Right renal pelvis (tissue), 4 donors: ENCODE measurements at places on chromosomes 12 and 14. TPM values are rescaled to one million over a fixed set of nuclear protein-coding genes. Genes with fewer than 3 reads are reported as not detected.

DNA sequence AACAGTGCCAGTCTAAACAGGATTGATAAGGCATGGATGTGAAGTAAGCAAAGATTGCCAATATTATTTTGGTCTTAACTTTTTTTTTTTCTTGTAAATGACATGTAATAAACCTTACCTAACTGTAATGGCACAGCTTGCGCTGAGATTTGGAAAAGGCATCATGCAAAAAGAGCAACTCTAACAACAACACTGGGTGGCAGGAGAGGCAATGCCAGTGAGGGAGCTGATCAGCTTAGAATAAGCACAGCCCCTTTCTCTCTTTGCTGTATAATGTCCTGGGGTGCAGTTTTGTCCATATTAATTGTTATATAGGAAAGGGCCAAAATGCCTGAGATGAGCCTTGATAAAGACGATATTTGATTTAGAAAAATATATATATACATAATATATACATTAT, 1589.7 kb upstream of the FLRT2 start:
- DNase-seq: no peak

- no peak for DNase-seq
Observed at GRCh38 chr14:96747006-96747405, 50.2 kb upstream of the VRK1 start.

GRCh38 chr12:26790645-26790994, 42.4 kb downstream of the ITPR2 start:
- DNase-seq: no peak

DNA sequence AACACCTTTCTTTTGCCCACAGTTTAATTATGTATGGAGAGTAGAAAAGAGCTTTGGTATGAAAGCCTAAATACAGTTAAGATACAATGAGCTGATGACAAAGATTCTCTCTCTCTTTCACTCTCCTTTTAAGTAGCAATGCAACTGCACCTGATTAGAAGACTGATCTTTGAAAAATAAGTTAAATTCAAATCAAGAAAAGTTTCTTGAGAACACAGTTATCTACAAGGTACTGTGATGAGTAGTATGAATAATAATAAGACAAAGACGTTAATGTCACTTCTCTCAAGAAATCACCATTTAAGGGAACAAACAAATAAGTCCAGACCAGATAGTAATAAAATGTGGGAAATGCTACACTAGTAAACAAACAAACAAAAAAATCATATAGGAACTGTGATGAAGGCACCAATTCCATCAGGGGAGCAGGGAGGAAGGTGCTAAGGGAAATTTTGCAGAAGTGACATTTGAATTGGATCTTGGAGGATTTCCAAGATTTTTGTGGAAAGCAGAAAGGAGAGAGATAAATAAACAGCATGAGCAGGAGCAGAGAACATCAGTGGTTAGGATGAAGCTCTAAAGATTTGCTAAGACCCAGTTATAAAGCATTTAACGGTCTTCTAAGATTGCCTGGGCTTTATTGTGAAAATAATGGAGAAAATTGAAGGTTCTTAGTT, 65.2 kb upstream of the STK38L start:
- DNase-seq: no peak

DNA sequence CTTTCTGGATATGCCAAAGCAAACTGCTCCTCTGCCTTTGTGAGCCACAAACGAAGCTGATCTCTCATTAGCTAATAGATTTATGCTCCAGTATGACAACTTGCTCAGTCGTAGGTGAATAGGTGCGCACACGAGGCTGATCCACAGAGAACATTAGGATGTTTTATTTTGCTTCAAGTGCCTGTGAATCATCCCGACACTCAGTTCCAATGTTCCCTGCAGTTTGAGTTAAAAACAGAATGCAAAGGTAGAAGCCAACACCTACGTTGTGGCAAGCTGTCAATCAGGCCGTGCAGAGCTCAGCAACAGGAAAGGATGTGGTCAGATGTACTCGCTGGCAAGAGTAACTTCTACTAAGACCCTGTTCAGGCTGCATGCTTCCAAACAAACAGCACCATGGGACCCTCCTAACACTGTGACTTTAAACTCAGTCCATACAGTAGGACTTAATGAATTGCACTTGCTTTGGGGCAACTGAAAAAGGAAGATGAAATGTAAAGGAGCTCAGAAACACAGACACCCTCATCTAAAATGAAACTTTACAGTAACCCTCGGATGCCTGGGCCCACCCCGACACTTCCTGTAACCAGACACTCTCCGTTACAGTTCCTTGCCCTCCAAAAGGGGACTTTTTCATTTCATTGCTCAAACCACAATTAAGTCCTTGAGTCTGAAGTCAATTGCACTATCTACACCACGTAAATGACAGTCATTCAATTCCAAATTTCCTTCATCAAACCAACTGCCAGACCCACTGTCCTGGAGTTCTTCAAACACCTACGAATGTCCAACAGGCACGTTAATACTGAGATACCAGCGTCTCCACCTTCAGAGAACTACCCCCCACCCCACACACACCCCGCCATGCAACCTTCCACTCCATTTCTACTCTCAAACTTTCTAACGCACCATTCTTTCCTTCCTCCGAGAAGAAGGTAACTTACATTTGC, 1.6 kb downstream of the CCDC88C start:
- DNase-seq: no peak

PTPRR gene
- polyA plus RNA-seq: 0.65 TPM

GRCh38 chr14:50770586-50770985, 60.4 kb downstream of the NIN start:
- DNase-seq: no peak

- DNase-seq: no peak
Observed at GRCh38 chr14:75128596-75128990, 1.7 kb upstream of the NEK9 start.

DNA sequence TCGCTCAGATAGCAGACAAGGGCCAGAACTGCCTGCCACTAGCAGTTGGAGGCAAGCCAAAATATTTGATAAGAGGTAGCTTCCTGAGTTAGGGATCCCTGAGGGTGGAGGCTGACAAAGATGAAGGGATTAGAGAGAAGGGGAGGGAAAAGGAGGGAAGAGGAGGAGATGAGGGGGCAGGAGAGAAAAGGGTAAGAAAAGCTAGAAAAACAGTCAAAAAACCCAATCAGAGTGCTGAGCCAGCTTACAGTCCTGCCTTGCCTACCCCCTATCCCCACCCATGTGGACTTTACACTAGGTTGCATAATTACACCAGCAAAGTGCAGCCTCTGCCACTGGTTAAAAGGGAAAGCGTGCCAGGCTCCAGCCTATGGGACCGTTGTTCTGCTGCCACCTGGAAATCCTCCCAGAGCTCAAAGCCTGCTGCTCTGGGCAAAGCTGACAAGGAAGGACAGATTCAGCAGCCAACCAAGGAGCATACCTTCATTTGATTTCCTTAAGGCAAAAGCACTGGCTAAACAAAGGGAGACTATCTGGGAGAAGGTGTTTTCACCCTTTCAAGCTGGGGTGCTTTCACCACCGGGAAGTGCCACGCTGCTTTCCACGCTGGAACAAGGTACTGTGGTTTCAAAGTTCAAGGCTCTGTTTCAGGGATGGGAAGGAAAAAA, 3.8 kb upstream of the NUMB start:
- DNase-seq: peak; percentile 20

GRCh38 chr12:26226629-26227360, 31.4 kb downstream of the SSPN start:
- no peak for DNase-seq

DNA sequence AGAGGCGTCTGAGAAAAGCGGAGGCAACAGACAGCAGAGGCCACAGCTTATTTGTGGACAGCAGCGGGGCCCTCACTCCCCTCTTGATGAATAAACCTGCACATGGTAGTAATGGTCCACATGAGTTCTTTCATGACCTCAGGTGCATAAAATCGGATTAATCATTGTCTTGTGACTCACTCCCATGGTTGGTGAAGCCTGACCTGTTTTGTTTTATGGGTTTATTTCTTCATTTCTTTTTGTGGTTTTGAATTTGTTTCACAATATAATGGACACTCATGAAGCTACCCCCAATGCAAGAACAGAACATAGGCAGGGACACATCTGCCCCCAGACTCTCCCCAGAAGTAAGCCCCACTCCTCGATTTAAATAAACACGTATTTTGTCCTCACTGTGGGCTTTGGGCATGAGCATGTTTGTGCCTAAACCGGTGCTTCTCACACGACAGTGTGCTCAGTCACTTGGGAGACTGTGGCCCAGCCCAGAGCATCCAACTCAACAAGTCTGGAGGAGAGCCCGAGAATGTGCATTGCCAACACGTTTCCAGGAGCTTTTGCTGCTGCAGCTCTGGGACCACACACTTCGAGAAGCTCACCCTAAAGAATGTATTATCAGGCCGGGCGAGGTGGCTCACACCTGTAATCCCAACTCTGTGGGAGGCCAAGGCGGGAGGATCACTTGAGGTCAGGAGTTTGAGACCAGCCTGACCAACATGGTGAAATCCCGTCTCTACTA, 116.1 kb downstream of the SCARB1 start:
- no peak for DNase-seq

SETD3 gene
- polyA plus RNA-seq: 69.5 TPM

AKAP3 gene
- polyA plus RNA-seq: 5.0 TPM

SOAT2 gene
- 2.6 TPM for polyA plus RNA-seq

COX8C gene
- polyA plus RNA-seq: 0.47 TPM

IL23A gene
- polyA plus RNA-seq: 0.79 TPM

DNA sequence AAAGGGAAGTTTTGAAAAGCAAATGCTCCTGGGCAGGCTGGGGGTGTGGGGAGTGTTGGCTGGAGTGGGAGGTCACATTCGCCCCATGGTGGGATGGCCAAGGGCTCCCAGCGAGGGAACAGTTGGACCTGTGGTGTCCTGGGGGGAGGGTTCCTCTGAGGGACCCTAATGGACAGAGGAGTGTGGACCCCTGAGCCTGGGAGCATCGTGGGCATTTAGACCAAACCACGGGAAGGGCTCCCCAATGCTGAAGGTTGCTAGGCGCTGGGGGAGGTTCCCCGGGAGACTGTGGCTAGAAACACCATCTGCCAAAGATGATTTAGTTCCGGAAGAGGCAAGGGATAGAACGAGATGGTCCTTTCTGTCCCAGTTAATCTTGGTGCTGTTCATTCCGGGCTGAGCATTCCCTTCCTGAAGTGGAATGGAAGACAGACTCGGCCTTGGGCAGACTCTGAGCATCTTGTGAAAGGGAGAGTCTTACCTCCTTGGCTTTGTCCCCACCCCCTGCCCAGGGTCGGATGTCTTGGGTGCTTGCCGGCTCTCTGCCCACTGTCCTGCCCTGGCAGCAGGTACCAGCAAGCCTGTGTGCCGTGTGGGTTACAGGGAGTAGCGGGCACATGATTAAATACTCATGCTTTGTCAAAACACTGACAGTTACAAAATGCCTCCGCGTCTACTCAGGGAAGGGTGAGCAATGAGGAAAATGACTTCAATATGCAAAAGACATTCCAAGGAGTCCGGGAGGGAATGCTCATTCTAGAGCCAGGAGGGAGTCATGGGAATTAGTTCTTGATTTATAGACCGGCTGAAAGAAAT, 215.9 kb downstream of the CACNA1C start:
- no peak for DNase-seq
